ENCODE measurements at places on chromosomes 4 and X.

- DNase-seq, result no peak
Measured at GRCh38 chr4:124135409-124135813, 577.1 kb downstream of the ANKRD50 start.

- no peak for DNase-seq
Measured at GRCh38 chrX:57595381-57595811, 3.6 kb downstream of the ZXDB start.

GRCh38 chr4:7811536-7812191 is 128.0 kb downstream of the AFAP1 start:
- no peak for DNase-seq

DNA sequence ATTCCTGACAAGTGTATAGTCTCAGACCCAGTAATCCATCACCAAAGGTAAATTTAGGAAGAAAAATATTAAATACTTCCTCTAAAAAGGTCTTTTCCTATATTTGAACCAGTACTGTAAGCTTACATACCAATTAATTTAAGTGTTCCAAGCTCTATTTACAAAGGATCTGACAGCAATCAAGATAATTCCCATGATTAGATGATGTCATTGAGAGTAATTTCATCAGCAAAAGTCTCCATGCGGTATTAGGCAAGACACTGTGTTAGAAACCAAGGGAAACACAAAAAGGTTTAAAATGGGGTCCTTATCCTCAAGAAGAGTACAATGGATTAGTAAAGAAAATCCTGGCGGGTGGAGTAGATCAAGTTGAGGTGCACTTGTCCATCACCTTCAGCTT is 198.5 kb downstream of the PRDM5 start:
- peak; percentile 27 for DNase-seq

DNA sequence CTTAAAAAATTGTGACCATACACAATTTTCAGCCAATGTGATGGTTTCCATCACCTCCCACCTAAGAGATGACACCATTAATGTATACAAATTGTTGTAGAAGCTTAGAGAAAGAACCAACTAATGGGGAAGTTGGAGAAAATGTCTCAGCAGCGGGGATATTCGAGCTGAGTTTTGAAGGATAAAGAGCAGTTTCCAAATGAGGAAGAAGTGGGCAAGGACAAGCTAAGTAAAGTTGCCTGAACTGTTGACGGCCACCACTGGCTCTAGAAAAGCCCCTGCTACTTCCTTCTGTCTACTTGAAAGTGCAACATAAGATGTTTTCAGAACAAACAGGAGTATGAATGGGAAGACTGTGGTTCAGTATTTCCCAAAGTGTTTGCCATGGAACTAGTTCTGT is 92.0 kb downstream of the CHRNA9 start:
- no peak for DNase-seq

DNA sequence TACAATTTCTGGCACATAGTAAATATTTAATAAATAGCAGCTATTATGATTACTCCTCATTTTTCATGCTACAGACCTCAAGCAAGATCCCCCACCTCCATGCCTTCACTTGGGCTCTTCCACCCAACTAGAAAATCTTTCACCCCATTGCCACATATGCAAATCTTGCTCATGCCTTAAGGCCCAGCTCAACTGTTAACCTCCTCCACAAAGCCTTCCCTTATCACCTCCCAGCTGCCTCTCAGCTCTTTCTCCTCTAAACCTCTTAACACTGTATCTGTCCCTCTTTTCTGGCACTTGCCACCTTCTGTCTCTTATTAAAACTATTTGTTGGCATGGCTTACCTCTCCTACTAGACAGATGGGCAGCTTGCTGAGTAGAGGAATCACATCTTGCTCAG is 51.5 kb downstream of the PJA1 start:
- peak; percentile 80 for DNase-seq

- peak; percentile 17 for DNase-seq
Measured at GRCh38 chr4:26084414-26084813, 170.4 kb downstream of the SMIM20 start.

- peak; percentile 72 for DNase-seq
Measured at GRCh38 chrX:84339507-84340364, 151.7 kb upstream of the RPS6KA6 start.

DNA sequence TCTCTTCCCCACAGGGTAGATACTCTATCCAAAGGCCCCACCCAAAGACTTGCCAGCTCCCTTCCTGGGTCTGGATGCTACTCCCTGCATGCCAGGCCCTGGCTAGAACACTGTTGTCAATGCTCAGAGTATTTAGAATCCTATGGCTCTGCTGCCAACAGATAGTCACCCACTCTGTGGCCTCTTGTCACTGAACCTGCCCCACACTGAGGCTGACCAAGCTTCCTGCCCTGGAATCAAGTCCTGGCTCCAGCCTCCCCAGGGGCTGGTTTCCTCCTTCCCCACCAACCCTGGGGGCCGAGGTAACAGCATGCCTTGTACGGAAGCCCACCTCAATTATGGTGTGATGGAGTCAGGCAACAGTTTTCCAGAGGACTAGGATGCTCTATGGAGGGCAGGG is 63.3 kb downstream of the EFNB1 start:
- no peak for DNase-seq

GRCh38 chr4:1072830-1073446 is 40.4 kb downstream of the RNF212 start:
- DNase-seq, result peak; percentile 49

GRCh38 chrX:150899191-150899757 is 806 bp upstream of the CD99L2 start:
- DNase-seq, result peak; percentile 44

DNA sequence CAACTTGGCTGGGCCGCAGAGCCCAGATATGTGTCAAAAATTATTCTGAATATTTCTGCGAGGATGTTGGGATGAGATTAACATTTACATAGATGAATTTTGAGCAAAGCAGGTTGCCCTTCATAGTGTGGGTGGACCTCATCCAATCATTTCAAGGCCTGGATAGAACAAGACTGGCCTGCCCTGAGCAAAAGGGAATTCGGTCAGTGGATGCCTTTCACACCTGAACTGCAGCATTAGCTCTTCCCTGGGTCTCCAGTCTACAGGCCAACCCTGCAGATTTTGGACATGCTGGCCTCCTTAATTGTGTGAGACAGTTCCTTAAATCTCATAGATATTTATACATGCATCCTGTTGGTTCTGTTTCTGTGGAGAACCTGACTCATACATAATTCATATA is 32.4 kb upstream of the SLC10A4 start:
- DNase-seq, result no peak

- DNase-seq, result no peak
Measured at GRCh38 chr4:184448821-184449220, 25.5 kb downstream of the IRF2 start.

- DNase-seq, result no peak
Measured at GRCh38 chr4:78199984-78200383, 142.9 kb downstream of the FRAS1 start.

DNA sequence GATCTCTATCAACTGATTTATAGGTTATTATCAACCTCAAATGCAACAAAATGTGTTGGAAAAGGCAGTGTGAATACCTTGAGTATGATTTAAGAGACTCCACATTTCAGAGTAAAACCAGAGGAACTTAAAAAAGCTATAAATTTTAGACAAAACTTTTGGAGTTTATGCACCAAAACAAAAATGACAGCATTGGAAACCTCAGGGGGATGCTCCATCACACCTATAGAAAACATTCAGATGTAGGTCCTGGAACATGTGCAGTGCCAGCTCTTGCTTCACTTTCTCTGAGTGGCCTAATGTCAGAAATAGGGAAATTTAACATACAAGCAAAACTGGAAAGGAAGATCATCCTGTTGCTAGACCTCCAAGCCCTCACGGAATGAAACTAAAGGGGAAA is 5.8 kb upstream of the VEGFC start:
- no peak for DNase-seq

DNA sequence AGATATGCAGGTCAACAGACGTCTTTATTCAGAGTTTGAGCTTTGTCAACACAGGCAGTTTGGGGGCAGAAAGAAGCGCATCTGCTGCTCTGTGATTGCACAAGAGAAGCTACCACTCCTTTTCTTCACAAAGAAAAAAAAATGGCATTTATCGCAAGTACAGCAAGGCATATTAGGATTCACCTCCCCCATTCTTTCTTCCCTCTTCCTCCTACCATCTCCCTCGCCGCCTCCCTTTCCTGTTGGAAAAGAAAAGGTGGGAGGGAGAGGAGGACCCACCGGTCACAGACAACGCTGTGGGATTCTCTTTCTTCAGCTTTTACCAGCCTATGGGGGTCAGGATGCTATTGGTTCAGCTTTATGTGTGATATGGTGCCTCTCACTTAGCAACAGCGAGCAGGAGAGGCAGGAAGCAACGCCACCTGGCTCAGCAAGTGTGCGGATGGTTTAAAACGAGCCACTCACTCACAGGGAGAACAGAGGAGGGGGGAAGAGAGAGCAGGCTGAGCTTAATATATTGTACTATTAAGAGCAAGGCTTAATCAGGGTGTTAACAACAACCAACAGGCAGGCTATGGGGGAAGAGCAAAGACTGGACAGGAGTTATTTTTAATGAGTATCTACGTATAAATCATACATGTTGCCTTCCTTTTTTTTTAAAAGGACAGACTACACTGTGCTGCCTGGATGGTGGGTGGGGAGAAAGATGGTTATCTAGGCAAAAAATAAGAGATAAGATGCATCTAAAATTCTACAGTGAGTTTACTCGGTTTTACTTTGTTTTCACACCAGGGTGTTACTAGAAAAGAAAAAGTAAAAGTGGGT is 104.7 kb downstream of the MAML3 start:
- DNase-seq, result peak; percentile 97

GRCh38 chrX:50456712-50457484 is 13.7 kb downstream of the DGKK start:
- DNase-seq, result peak; percentile 49

- DNase-seq, result peak; percentile 20
Measured at GRCh38 chrX:100512471-100512870, 72.3 kb upstream of the TNMD start.

DNA sequence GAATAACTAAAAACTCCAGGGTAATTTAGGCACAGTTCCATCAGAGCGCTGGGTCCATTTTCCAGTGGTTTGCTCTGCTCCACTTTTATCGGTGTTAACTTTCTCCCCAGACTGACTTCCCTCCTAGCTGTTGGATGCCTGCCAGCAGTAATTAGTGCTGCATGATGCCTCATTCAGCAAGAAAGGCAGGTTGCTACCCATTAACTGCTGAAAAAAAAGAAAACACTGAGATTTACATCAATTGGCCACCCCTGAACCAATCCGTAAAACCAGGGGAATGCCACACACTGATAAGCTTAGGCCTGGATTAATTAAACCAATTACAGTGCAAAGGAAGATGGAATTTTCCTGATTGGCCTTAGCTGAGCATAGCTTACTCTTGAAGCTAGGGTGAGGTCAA is 182.4 kb upstream of the CXXC4 start:
- peak; percentile 82 for DNase-seq

DNA sequence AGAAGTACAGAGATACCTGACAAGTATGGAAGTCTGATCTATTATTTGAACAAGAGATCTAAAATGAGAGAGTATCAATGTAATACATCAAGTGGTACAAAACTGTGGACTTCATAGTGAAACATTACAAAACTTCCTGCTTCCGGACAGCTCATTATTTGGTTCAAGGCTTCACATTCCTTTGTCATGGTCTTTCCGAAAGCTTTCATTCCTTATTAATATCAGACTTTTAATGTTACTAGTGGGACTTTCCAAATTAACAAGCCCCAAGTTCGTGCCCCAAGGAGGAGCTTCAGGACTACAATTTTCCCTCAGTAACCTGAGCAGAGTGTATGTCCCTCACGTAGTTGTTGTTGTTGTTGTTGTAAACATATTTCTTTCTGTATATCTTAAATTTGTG is 1.2 kb downstream of the CHIC2 start:
- peak; percentile 14 for DNase-seq

GRCh38 chr4:6308899-6309643 is 39.4 kb downstream of the WFS1 start:
- DNase-seq, result peak; percentile 60

DNA sequence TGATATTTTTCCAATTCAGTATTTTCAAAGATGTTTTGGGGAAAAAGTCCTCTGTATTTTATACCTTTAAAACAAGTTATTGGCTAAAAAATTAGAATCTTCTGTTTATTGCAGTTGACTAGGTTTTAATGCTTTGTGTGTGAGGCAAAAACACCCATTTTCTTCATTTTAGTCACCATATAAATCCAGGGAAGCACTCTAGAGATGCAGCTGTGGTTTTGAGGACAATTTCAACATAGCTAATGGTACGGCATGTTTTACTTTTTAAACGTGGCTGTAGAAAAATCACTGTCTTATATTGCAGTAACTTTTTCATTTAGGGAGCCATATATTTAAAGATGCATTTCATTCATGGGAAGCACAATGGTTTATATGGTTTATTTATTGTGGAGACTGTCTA is 129.1 kb upstream of the PITX2 start:
- no peak for DNase-seq

GRCh38 chr4:34170946-34171345 is 2073.4 kb downstream of the ARAP2 start:
- DNase-seq, result no peak

- no peak for DNase-seq
Measured at GRCh38 chr4:182248295-182248694, 5.1 kb downstream of the TENM3 start.

DNA sequence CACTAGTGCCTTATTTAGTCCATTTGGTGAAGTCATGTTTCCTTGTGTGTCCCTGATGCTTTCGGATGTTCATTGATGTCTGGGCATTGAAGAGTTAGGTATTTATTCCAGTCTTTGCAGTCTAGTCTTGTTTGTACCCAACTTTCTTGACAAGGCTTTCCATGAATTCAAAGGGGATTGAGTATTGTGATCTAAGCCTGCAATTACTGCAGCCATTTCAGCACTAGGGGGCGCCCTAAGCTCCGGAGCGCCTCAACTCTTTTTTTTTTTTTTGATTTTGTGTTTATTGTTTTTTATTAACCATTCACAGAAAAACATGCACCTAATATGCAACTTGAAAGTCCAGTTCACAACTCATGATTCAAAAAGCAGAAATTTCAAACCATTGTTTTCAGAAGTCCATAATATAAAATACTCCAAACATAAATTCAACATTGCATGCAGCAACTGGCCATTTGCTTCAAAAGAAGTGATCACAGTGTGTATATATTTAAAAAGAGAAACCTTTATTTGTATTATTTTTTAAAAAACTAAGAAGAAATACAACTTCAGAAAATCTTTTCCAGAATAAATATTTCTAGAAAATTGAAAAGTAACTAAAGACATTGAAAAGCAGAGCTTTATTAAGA is 59.2 kb downstream of the PTPN13 start:
- DNase-seq, result no peak
